ENCODE measurements at places on chromosomes 7 and 10.

- DNase-seq, result no peak
Measured at GRCh38 chr10:7998831-7999230, 55.7 kb upstream of the GATA3 start.

DNA sequence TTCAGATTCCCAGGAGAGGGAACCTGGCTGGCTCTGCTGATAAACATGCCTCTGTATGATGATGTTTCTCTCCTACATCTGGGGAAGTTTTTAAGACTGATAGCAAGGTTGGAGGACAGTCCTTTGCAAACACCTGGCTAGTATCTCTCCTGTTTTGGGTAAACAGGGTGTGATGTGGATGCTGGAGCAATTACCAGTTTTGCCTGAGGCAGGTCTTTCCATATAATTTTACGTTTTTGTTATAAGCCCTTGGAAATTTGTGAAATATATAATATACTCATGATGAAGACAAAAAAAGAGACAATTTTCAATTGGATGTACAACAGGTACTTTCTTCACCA is 138.6 kb downstream of the ADAM22 start:
- DNase-seq, result no peak

- DNase-seq, result no peak
Measured at GRCh38 chr10:131997366-131998049, 15.8 kb upstream of the BNIP3 start.

DNA sequence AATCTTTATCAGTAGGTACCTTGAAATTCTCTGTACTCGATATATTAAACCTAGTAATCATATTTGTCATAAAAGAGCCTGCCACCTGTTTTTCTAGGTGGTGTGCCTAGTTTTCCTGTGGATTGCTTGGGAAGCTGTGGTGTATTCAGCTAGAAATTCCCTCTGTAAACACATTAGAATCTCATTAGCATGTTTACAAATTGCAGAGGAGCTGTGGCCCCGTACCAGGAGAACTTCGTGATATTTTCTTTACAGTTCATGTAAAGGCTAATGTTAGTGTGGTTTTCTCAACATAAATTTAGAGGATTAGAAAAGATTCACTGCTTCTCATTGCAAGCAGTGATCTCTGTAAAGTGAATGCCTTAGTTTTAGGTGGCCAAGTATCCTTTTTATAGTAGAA is 144.7 kb downstream of the CCSER2 start:
- DNase-seq, result no peak

GRCh38 chr7:88339195-88339922 is 32.7 kb upstream of the STEAP4 start:
- DNase-seq, result no peak

- no peak for DNase-seq
Measured at GRCh38 chr10:7625836-7626235, 40.9 kb downstream of the ITIH5 start.

DNA sequence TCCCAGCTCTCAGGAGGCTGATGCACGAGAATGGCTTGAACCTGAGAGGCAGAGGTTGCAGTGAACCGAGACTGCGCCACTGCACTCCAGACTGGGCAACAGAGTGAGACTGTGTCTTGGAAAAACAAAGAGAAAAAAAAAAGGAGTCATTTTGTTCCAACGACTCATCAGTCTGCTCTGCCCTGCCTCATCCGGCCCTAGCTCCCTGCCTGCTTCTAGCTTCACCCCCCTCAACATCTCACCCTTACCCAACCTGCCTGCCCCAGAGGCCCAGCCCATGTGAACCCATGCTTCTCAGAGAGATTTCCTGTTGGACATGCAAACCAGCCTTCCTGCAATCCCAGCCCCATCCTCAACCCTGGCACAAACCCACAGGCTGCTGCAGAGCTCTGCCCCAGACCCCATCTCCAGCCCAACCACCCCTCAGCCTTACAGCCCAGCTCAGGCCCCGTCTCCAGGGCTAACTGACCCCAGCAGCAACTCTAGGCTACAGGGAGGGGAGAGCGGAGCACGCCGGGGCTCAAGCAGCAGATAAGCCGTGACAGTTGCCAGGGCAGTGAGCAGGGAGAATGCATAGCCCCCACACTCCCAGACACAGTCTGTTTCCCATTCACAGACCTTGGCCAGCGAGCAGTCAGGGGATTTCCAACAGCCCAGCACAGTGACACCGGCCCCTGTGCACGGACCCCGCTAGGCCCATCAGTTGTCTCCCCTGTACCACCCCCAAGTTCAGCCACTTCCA is 86.0 kb upstream of the KCTD7 start:
- no peak for DNase-seq

- DNase-seq, result no peak
Measured at GRCh38 chr10:50595785-50596184, 28.0 kb downstream of the SGMS1 start.

DNA sequence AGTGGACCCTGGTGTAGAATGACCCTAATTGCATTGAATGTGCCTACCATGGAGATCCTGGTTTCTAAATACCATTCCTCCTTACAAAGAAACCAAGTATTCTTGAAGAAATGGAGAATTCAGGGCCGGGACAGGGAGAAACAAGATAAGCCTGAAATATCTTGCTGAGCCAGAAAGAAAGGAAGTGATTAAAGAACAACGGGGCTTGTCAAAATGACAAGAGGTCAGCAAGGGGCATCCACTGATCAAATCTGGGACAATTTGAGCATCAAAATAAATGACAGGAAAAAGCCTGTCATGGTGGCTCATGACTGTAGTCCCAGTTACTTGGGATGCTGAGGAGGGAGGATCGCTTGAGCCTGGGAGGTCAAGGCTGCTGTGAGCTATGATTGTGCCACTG is 8.1 kb downstream of the ABHD11 start:
- DNase-seq, result no peak

- DNase-seq, result no peak
Measured at GRCh38 chr10:34705563-34705962, 109.5 kb downstream of the PARD3 start.

DNA sequence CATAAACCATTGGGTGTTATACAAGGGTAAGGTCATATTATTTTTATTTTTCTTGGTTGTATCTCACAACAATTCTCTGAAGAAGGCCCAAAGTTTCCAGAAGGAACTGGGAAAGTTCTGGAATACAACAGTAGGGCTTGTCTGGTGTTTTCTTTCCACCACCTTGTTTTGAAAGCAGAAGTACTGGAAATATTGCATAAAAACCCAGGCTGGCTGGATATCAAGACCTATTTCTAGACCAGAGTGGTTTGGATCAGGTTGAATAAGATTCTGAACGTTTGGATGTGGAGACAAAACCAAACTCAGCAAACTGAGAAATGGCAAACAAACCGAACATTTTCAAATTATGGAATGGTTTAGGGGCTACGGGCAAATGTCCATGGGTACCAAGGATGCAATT is 182.6 kb upstream of the FZD8 start:
- no peak for DNase-seq

GRCh38 chr7:55050281-55050680 is 31.5 kb downstream of the EGFR start:
- no peak for DNase-seq

- no peak for DNase-seq
Measured at GRCh38 chr7:111750878-111751277, 188.6 kb upstream of the IMMP2L start.

- DNase-seq, result no peak
Measured at GRCh38 chr7:50303335-50304128, 984 bp upstream of the IKZF1 start.

DNA sequence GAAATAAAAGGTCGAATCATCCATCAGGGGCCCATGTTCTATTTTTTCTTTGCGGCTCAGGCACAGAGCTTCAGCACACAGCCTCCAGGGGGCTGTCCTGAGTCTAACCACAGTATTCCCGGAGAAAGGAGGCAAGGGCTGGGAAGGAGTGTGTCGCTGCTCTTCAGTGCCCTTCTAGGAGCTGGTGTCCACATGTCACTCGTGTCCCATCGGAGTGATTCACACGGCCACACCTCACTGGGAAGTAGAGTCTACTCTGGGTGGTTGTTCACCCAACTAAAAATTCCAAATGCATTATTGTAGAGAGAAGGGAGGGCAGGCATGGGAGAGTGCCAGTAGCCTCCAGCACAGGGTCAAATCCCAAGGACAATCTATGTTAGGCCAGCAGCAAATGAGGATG is 114.8 kb upstream of the LANCL2 start:
- DNase-seq, result no peak

DNA sequence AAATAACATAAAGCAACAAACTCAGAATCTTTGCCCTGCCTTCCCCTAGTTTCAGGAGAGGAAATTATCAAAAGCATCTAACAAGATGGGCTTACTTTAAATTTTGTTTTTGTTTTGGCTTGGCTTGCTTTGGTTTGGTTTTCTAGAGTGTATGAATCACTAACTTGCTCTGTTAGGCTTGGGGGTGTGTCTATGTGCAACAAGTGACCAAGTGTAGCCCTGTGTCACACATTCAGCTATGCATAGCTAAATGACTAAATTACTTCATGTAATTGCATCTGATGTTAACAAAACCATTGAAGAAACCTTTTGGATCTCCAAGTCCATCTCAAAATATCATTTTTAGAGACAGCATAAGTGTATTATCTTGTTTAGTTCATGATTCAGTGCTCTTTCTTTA is 251.0 kb downstream of the TFEC start:
- DNase-seq, result no peak

DNA sequence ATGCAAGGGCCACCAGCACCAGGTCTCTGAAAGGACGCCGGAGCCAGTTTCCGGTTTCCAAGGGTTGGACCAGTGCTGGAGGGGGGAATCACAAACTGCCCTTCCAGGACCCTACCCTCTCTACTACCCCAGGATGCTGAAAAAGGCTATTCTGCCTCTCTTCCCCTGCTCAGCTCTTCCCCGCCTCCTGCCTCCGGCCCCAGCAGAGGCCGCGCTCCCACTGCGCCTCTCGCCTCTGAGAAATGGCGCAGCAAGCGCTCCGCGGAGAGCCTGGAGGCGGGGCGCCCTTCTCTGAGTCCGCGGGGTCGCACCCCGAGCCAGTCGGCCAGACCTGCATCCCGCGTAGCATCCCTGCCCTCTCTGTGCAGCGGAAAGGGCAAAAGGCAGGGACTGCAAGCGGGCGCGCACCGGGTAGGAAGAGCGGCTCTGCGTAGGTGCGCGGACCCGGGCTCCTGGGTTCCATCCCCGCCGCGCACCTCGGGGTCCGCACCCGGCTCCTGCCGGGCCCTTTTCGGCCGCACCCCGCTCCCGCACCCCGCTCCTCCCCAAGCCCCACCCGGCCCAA is 476 bp upstream of the RET start:
- no peak for DNase-seq

- DNase-seq, result no peak
Measured at GRCh38 chr10:28815681-28816080, 138.4 kb downstream of the BAMBI start.

- DNase-seq, result no peak
Measured at GRCh38 chr7:100221767-100222444, 2.2 kb downstream of the PVRIG start.

GRCh38 chr7:137388916-137389315 is 45.4 kb upstream of the PTN start:
- DNase-seq, result no peak

GRCh38 chr7:106520962-106521514 is 139.9 kb downstream of the CCDC71L start:
- DNase-seq, result no peak

DNA sequence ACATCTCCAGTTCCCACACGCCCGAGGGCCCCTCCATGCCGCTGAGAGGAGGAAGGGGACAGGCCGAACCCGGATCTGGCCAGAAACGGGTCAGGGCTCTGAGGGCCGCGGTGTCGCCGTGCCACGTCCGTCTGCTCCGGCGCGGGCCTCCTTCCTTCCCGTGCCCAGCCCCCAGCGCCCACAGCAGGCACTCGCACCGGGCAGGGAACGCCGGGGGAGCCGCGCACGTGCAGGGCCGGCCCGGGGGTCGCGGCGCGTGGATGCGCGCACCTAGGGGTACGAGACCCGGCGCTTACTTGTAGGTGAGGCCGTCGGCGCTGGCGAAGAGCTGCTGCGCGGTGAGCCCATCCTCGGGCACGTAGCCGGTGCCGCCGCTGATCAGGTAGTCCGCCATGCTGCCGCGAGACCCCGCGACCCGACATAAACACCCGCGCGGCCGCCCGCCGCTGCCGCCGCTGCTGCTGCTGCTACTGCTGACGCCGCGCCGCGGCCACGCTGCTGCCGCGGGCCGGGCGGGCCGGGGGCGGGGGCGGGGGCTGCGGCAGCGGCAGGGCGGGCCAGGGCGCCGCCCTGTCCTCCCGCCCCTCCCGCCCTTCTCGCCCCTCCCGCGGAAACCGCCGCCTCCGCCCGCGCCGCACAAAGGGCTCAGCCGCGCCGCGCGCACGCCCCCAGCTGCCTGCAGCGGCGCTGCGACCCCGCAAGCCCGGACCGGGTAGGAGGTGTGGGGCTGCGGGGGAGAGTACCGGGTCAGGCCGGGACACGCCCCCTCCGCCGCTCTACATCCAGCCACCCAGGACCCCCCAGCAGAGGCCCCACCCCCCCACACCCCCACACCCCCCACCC is 4.1 kb downstream of the IMPDH1 start:
- DNase-seq, result no peak

GRCh38 chr7:3250725-3251124 is 50.3 kb upstream of the SDK1 start:
- DNase-seq, result no peak

GRCh38 chr10:44863344-44864047 is 47.6 kb upstream of the TMEM72 start:
- no peak for DNase-seq

DNA sequence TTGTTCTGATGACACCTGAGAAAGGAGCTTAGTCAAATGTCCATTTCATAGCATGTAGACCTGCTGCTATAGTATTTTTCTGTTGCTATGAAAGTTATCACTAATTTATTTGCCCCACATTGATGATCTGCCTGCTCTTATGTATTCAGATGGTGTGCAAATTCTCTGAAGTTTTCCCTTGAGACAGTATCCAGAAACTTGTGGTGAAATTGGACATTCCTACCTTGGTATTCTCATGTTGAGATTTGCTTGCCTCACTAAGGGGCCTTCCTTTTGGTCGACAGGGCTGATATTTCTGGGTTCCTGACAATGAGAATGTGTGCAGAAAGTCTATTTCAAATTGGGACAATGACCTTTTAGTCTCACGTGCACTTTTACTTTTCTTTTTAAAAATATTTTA is 253.2 kb upstream of the FZD8 start:
- no peak for DNase-seq

- DNase-seq, result no peak
Measured at GRCh38 chr10:96688789-96689188, 31.5 kb downstream of the PIK3AP1 start.

DNA sequence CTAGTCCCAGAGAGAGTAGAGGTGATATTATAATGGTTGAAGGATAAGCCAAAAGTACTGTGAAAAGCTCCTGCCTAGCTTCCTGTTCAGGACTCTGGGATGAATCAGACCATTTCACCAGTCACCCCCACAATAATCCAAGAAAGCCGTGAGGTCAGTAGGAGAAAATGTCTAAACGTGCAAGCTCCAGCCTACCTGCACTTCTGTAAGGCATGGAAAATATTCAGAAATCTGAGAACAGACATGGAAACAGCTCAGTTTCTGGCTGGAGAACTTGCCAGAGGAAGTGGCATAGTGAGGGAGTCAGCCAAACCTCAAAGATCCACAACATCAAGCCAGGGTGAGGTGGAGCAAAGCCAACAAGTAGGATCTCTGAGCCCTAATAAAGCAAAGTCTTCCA is 58.2 kb downstream of the ELAPOR2 start:
- no peak for DNase-seq
